Inflammatory macrophage (primary cell): ENCODE measurements at places on chromosomes 5 and 9.

GRCh38 chr5:66551945-66552344, 44.2 kb upstream of the MAST4 start:
- peak; percentile 55 for DNase-seq

DNA sequence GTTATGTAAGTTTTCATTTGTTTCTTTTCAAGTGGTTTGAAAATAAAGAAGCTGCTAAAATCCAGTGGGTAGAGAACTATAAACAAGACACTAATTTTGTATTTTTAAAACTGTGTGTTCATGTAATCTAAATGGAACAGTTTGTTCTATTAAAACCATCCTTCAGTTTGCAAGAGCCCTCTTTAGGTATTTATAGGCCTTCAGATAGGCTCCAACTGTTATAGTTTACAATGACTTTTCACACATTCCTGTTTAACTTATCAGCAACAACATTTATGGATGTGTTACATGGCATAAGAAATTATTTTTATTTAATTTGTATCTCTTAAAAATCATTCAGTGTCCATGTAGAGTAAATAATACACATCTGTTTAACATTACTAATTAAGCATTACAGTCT, 126.7 kb upstream of the SLCO6A1 start:
- no peak for DNase-seq

- DNase-seq, result peak; percentile 67
Observed at GRCh38 chr5:134466241-134467069, 54.8 kb upstream of the CDKN2AIPNL start.

DNA sequence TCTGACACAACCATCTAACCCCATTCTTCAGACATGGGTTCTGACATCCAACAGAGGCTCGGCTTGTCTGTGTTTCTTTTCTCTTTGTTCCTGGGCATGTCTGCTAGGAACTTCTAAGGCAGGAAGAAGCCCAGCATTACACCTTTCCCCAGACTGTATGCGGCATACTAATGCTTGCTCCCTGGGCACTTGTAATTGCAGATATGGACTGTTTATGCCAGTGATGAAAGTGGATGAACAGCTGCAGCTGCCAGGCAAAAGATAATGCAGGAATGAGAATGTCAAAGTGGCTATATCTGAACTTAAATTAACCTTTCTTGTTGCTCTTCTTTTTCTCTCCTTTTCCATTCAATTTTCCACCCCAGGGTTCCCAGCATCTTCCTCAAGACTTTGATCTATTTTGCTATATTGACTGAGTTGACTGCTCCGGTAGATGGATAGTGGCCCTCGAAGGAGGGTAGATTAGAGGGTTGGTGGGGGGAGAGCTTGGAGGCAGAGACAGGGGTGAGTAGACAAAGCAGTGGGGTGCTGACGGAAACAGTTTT, 344.4 kb downstream of the MAN2A1 start:
- DNase-seq, result no peak

DNA sequence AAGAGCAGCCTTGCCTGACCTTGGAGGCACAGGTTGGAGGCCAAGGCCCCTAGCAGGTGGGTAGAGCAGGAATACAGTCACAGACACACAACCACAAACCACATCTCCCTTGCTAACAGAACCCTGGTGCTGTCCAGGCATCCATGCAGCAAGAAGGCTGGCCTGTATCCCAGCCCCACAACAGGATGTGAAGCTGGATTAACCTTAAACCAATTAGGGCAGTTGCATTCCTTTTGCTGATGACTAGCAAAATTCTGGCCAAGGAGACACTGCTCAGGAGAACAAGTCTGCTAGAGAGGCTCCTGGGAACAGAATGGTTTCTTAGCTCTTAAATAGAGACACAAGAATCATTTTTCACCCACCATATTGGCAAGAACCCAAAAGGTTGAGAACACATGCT, 97.8 kb downstream of the C5orf15 start:
- no peak for DNase-seq

GRCh38 chr9:20269620-20270019, 352.7 kb downstream of the MLLT3 start:
- DNase-seq, result no peak
